Progenitor cell of endocrine pancreas (in vitro differentiated cells): ENCODE measurements at places on chromosomes 6 and 20.

GRCh38 chr6:19757036-19757435, 80.1 kb upstream of the ID4 start:
- DNase-seq, result no peak

- DNase-seq, result no peak
These were observed 144.0 kb upstream of the PHACTR3 start for GRCh38 chr20:59460352-59460751.

GRCh38 chr6:167469672-167470071, 144.8 kb downstream of the TTLL2 start:
- DNase-seq, result no peak

GRCh38 chr20:24962182-24962492, 13.1 kb downstream of the CST7 start:
- no peak for DNase-seq

DNA sequence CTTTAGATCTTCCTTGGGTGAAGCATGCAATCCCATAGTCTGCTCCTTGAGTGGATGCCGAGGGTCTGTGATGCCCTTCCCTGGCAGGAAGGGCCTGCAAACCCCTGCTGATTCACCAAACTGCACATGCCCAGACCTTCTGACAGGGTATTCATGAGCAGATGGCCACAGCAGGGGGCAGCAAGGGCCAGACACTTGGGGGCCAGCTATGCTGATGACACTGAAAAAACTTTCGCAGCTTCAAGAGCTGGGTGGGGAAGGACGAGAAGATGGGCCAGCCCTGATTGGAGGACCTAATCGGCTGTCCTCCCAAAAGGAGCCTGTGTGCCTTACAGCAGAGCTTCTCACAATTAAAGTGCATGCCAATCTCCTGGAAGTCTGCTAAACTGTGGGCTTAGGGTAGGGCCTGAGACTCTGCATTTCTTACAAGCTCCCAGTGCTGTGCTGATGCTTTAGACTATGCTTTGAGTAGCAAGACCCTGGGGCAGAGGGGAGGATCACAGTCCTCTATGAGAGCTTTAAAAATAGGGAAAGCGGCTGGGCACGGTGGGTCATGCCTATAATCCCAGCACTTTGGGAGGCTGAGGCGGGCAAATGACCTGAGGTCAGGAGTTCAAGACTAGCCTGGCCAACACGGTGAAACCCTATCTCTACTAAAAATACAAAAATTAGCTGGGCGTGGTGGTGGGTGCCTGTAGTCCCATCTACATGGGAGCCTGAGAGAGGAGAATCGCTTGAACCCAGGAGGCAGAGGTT, 15.2 kb upstream of the GDAP1L1 start:
- DNase-seq, result no peak

GRCh38 chr6:6057442-6058053, 50.8 kb upstream of the NRN1 start:
- no peak for DNase-seq

DNA sequence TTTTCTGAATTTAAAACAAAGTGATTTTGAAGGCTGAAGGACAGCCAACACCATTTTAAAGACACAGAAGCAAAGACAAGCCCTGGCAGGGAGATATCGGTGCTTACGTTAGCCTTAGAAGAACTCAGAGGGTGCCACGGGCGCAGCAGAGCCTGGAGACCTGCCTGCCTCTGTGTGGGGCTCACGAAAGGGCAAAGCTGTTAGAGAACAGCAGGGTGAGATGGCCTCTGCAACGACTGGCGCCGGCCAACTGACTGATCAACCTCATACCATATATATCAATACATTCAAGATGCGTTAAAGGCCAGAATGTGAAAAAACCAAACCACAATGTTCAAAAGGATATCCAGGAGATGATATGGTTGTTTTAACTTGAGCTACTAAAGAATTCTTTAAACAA, 151.0 kb upstream of the RPS6KA2 start:
- no peak for DNase-seq

DNA sequence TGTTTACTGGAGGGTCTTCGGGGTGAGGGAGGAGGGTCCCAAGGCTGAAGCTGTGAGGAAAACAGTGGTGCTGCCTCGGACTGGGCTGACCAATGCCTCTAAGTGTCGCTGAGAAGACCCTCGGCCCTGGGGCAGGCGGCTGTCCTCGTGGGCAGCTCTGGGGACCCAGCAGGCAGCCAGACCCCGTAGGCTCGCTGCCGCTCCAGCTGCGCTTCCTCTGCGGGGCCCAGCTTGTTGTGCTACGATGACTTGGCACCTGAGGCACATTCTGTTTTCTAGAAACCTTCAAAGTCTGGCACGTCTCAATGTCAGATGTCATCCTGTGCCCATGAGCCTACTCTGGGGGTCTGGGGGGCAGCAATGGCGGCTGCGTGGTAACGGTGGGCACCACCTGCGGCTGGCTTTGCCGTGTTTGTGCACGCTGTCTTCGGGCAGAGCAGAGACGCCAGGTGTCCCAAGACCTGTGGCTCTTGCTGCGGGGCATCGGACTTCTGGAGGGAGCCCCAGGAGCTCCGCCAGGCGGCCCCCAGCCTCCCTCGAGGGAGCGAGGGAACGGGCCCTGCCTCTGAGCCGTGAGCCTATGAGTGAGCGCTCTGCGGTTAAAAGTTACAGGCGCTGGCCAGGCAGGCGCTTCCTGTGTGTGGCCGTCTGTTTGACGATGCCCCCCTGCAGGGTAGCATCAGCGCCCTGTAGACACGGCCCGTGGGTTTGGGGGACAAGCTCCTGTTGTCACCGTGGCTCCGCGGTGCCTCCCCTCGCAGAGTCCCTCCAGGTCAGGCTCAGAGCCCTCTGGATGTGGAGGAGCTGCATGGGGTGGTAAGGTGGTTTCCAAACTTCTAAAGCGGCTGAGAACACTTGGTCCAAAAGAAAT, 6.8 kb downstream of the SLC17A9 start:
- no peak for DNase-seq

GRCh38 chr20:23225407-23226060, 125.1 kb upstream of the NXT1 start:
- no peak for DNase-seq

DNA sequence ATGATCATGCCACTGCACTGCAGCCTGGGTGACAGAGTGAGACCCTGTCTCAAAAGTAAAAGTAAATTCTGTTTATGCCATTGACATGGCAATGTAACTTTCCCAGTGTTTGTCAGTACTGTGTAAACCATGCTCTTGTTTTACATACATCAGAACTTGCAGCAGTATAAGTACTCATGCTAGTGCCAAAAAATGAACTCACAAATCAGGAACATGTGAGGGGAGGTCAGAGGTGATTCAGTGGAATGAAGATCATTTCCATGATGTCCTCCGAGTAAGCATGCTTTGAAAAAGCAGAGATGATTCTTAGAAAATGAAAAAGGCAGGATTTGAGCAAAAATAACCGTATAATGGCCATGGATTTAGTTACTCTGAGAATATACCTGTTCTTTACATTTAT, 81.9 kb downstream of the ANKS1A start:
- no peak for DNase-seq

GRCh38 chr6:109292983-109293586, 89.2 kb downstream of the CD164 start:
- DNase-seq, result no peak

DNA sequence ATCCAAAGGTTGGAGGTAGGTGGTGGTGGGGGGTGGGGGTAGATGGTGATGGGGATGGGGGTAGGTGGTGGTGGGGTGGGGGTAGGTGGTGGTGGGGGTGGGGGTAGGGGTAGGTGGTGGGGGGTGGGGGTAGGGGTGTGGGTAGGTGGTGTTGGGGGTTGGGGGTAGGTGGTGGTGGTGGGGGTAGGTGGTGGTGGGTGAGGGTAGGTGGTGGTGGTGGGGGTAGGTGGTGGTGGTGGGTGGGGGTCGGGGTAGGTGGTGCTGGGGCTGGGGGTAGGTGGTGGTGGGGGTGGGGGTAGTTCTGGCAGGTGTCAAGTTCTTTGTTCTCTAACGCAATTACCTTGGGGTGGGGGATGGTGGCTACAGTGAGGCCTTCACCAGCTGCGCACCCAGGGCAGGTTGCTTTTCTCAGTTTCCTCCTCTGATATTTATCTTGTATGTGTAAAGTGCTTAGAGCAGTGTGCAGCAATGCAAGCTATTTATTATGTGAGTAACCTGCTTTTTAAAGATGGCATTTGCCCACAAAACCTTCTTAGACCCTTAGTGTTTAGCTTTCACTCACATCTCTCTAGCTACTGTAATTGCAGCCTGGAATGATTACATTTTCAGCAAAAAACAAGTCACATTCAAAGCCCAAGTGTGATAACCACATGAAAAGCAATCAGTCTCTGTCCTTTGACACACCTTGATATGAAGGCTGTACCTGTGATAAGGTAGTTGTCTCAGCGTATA, 8.2 kb upstream of the CCDC167 start:
- DNase-seq, result no peak

- no peak for DNase-seq
These were observed 88.7 kb downstream of the ARHGAP18 start for GRCh38 chr6:129621252-129621651.

DNA sequence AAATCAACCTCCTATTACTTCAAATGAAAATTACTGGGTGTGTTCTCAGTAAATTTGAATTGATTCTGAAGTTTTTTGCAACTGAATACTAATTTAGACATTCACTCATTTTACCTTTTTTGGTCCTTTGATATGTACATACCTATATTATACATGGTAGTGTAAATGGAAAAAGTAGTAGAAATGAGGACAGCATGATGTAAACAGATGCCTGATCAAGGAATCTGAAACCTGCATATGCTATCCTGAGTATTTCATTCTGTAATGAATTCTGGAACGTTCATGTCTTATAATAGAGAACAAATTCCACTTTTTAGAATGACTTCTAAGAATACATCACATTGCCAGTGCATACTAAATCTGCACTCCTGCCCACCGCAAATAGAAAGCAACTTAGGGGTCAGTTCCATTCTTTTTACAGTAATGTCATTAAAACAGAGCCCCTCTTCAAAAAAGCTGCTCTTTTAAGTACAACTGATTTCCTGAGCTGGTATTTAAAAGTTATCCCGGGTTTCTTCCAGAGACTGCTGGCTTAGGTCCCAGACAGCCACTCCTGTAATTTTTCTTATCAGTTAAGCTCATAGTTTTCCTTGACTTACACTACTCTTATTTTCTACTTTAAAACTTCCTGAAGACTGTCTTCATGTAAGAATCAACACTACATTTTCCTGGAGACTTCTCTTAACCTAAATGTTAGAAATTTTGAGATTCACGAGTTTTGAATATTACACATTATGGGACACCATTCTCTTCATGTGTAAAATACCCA, 48.4 kb downstream of the MAP3K7 start:
- DNase-seq, result no peak

DNA sequence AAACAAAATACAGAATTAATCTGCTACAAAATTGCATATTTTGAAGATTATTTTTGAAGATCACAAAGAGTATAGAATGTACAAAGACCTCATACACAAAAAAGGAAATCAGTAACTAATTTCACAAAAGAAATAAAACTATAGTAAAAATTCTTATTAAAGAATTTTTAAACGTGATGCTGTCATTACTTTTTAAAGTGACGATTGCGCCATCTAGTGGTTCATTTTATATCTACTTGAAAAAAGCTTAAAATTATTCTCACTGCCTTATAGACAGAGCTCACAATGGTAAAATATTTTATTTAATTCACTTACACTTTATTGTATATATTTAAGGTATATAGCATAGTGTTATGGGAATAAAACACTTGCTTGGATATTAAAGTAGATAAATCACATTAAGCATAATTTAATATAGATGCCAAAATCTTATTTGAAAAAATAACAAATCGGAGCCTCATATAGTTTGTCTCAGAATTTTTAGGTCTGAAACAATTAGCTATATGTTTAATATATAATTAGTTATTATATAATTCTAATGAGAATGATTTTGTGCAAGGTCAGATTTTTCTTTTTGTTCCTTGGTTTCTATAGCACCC, 128.8 kb downstream of the PHF3 start:
- DNase-seq, result no peak

DNA sequence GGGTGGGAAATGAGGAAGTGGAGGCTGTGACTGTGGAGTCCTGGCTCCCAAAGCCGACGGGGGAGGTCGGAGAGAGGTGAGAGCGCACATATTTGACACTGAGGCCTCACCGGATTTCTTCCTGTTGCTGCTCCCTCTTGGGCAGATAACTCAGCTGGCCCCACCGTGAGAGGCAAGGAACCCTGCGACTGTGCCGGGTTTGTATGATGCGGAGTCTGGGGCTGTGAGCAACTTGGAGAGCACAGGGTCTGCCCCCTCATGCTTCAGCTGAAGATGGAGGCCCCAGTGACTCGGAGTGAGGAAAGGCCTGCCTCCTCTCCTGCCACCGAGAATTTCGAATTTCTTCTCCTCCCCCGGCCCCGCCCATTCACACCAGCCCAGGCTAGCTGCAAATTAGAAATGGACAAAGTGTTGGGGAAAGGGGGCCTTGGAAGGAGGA, 160.6 kb downstream of the GRM4 start:
- no peak for DNase-seq

GRCh38 chr6:105373481-105373880, 29.4 kb downstream of the PREP start:
- no peak for DNase-seq

GRCh38 chr6:393391-394221, 2.1 kb downstream of the IRF4 start:
- no peak for DNase-seq

DNA sequence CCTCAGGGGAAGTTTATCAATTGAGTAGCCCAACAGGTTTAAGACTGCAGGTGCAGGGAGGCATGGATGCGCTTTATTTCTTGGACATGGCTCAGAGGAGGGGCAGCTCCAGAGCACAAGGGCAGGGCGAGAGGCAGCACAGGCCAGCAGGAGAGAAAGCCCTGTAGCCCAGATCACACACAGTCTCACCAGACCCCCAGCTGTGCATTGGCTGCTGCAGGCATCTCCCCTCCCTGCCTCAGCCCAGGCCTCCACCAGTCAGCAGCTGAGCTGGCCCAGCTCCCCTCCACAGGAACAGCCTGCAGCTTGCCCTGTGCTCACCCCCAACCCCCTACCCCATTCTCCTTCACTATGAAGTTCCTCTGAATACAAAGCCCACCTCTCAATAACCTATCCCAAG, 24.7 kb downstream of the MRPL14 start:
- no peak for DNase-seq

- no peak for DNase-seq
These were observed 738.4 kb downstream of the DHX35 start for GRCh38 chr20:39700528-39700927.

DNA sequence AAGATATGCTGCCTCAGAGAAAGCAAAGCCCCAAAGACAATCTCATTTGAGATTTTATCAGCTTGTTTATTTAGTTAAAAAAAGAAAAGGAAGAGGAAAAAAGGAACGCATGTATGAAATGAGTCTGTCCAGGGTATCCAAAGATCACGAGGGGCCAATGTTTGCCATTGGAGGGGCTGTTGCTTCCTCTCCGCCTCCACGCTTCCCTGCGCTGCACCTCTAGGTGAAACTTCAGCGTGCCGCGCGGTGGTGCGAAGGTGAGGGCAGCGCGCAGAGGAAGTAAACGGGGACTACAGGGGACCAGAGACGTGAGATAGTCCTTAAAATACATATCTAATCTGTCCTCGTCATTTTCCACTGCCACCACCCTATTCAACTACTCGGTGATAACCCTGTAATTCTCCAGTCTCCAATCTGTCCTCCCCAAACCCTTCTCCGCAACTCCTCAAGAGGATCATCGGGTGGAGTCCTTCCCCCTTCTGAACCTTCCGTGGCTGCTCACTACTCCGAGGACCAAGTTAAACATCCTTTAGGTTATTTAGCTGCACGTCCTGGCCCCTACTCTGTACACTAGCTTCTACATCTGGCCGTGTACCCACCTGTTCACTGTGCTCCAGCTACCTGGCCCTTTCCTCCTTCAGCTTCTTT, 1.1 kb upstream of the DCBLD1 start:
- no peak for DNase-seq

- no peak for DNase-seq
These were observed 92.0 kb downstream of the OLIG3 start for GRCh38 chr6:137402143-137402680.
